Stimulated activated CD8-positive, alpha-beta memory T cell treated with anti-CD3 and anti-CD28 coated beads, Interleukin-12 subunit alpha, Interleukin-12 subunit beta, amount 100 ng/mL, for 4 hours (primary cell): ENCODE measurements at places on chromosomes 16 and 17.
A peak's percentile ranks its signal among the peaks of the same experiment; 100 is the strongest.

GRCh38 chr17:15289285-15290183 is 24.4 kb upstream of the PMP22 start:
- no peak for DNase-seq

DNA sequence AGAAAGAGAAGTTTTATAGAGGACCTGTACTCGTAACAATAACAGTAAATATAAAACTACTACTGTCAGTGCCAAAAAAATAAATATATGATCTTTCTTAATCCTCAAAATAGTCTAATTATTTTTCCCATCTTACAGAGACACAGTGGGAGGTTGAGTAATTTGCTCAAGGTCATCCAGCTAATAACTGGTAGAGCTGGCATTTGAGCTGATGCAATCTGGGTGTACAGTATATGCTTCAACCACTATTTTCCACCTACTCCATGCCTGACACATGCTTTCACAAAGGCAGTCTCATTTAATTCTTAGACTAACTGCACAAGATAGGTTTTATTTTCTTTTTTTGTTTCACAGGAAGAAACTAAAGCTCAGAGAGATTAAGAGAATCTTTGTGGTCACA is 33.6 kb downstream of the PIGL start:
- no peak for DNase-seq

DNA sequence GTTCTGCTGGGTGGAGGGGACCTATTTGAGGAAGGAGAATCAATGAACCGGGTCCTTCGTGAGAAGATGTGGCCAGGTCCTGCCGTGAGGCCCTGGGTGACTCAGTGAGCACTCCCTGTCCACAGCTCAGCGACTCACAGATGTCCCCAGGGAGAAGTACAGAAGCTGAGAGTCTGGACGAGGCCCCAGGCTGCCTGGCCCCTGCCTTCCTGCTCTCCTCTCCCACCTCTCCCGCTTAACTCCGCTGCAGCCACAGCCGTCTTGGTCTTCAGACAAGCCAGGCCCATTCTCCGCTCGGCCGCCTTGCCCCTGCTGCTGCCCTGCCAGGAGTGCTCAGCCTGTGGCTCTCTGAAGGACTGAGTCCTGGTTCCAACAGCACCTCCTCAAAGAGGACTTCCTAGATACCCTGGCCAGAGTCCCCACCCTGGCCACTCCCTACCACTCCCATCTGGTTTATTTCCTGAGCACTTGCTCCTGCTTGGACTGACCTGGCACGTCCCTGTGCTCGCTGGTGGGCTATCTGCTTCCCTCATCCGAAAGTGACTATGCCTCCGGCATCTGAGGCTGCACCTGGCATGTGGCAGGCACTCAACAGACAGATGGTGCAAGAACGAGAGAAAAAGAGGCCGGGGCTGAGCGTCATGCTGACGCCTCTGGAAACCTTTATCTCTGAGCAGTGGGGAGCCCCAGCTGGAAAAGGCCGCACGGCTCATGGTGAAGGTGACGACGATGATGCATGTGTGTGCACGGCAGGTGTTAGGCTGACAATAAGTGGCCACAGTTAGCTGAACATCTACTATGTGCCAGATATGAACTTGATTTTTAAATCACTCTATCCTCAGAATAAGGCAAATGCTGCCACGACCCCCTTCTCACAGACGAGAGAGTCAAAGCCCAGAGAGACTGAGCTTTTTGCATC is 9.2 kb upstream of the TNFRSF13B start:
- no peak for DNase-seq

DNA sequence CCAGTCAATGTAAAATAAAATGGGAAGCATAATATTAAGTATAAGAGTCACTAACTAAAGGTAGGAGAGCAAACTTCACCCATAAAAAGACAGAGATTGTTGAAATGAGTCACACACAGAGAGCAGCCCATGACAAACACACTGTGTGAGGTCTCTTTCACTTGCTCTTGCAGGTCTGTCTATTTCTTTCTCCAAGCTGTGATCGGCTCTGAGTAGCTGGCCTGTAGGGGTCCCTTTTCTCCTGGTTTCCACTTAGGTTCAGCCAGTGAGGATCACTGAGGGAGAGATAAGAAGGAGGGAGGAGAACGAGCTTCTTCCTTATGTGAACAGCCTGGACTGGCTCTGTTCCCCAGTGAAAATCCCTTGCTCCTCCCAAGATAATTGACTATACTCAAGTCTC is 133.7 kb upstream of the HS3ST3A1 start:
- no peak for DNase-seq

- no peak for DNase-seq
Observed at GRCh38 chr16:75413951-75414350, 19.4 kb downstream of the CFDP1 start.

- no peak for DNase-seq
Observed at GRCh38 chr16:894841-895240, 75.9 kb downstream of the LMF1 start.

DNA sequence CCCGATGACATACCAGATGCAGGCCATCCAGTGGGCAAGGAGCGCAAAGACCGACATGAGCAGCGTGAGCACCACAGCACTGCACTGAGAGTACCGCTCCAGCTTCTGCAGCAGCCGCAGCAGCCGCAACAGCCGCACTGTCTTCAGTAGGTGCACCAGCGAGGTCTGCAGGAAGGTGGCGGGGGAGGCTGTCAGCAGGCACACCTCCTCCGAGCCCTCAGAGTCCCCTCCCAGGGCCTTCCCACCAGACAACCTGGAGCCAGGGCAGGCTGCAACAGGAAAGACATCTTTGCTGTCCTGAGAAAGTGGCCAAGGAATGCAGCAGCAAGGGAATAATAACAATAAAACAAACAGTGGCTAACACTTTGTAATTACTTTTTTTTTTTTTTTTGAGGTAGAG is 9.1 kb downstream of the KCNH4 start:
- DNase-seq = no peak

GRCh38 chr17:77772461-77772897 is 186.0 kb upstream of the TNRC6C start:
- peak; percentile 30 for DNase-seq

- no peak for DNase-seq
Observed at GRCh38 chr16:660459-661183, 7.3 kb upstream of the RHOT2 start.

- no peak for DNase-seq
Observed at GRCh38 chr16:83305092-83305491, 502.7 kb upstream of the HSBP1 start.

GRCh38 chr17:4476017-4476416 is 22.7 kb upstream of the SPNS2 start:
- no peak for DNase-seq

GRCh38 chr16:19690196-19690595 is 27.8 kb downstream of the KNOP1 start:
- DNase-seq = no peak

DNA sequence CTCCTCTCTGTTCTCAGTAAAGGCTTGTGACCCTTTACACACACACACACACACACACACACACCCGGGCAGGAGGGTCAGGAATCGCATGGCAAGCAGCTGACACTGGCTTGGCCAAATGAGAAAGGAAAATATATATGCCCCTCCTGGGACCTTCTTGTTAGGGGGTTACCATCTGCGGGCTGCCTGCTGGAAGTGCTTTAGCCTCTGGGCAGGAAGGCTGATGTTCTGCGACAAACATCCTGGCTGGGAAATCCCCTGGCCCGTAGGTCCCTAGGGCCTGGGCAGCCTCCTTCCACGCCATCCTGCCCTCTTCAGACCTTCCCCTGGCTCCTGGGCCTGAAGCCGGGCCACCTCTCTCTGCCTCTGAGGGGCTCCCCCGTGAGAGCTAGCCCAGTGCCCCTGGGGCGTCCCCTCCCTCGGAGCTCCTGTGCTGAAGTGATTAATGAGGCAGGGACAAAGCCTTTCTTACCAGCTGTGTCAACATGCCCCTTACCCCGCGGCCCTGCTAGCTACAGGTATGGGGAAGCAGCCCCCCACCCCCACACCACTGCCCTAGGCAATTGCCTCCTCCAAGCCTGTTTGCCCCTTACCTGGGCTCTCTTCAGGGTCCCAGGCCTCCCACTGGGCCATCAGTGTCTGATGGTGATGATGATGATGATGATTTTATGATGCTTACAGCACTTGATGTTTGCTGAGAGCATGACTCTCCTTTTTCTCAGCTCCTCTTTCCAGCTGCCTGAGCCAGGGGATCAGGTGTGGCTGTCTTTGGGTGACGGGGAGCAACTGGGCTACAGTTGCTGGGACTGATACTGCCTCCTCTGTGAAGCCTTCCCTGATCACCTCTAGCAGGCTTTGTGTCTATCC is 32.8 kb upstream of the ETV4 start:
- DNase-seq = peak; percentile 0

DNA sequence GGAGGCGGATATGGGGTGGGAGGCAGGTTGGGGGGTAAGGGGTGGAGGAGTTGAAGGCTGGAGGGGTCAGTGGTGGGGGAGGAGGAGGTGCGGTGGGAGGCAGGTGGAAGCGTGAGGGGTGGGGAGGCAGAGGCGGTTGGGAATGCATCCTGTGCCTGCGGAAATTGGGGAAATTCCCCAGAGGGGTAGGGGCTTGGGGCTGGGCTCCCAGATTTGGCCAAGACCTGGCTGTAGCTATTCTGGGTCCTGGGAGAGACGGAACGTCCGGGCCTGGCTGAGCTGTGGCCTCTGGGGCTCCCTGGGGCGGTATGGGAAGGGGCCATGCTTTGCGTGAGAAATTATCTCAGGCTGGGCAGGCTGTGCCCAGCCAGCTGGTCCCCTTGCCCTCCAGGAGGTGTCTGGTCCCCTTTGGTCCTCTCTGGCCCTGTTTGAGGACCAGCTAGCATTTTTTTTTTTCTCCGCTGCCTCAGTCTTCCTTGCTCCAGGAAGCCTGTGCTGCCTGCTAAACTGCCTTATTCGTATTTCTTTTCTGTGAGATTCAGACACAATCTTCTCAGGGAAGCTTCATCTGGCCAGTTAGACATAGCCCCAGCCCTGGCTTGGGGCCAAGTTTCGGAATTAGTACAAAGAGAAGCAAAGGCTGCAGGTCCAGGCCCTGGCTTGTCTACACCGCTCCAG is 7.3 kb upstream of the TRPV2 start:
- no peak for DNase-seq

DNA sequence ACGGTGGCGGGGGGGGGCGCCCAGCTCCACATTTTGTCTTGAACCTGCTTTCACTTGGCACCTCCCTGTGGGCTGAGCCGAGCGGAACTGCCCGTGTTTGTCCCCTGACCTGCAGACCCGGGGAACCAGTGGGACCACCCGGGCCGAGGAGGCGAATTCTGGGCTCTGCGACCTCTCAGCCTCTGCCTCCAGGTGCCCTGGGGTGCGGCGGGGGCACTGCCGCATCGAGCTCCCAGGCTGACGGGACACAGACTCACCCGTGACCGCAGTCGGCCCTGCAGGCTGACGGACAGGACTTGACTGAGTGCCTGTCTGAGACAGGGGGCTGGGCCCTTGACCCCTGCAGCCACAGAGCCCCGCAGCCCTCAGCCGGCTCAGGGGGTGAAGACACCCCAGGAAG is 11.1 kb upstream of the C1QTNF8 start:
- DNase-seq = no peak

- DNase-seq = no peak
Observed at GRCh38 chr17:30334421-30334820, 564 bp upstream of the TMIGD1 start.

- no peak for DNase-seq
Observed at GRCh38 chr16:85834741-85835140, 35.2 kb downstream of the COX4I1 start.

DNA sequence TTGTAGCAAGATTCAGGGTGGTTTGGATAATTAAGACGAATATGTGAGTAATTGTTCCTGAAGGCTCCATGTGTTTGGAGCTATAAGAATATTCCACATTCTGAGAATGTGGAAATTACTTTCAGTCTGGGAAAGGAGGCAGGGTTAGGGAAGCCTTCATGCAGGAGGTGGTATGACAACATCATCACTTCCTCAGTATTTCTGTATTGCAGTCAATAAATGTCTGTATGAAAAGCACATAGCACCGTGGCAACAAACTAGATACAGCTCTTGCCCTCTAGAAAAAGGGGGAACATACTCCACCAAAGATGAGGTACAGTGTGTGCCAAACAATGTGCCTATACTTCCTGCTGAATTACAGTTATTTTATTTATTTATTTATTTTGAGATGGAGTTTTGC is 26.1 kb upstream of the DHRS7B start:
- no peak for DNase-seq

DNA sequence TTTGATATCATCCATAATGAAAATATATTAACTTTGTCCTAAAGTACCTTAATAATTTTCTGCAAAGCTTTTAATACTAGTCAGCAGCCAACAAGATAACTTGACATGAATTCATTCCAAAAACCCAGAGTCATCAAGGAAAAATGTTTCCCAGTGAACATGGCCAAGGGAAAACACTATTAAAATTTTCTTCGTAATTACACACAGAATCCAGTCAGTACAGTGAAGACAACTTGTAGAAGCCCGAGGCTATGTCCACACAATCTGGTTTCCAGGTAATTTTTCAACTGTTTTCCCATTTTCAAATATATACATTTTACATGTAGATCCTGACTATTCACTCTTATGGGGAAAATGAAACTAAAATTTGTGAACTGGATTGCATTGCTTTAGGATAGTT is 600.9 kb downstream of the CDH8 start:
- DNase-seq = no peak

- peak; percentile 49 for DNase-seq
Observed at GRCh38 chr16:67883872-67884261, 818 bp upstream of the NRN1L start.

DNA sequence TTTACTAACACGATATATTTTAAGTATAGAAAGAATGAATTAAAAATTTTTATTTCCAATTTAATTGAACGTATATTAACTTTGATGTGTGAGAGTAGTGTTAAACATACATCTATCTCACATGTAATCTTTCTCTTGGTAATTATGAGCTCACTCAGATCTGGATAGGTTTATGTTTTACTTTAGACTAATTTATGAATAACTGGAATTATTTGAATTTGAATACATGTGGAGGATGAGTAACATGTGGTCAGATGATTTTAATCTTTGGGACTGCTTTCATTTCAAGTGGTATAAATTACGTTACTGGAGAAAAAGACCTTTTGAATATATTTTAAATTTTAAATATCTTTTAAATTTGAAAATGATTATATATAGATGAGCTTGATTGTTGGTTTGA is 49.9 kb upstream of the RHBDL3 start:
- DNase-seq = no peak

DNA sequence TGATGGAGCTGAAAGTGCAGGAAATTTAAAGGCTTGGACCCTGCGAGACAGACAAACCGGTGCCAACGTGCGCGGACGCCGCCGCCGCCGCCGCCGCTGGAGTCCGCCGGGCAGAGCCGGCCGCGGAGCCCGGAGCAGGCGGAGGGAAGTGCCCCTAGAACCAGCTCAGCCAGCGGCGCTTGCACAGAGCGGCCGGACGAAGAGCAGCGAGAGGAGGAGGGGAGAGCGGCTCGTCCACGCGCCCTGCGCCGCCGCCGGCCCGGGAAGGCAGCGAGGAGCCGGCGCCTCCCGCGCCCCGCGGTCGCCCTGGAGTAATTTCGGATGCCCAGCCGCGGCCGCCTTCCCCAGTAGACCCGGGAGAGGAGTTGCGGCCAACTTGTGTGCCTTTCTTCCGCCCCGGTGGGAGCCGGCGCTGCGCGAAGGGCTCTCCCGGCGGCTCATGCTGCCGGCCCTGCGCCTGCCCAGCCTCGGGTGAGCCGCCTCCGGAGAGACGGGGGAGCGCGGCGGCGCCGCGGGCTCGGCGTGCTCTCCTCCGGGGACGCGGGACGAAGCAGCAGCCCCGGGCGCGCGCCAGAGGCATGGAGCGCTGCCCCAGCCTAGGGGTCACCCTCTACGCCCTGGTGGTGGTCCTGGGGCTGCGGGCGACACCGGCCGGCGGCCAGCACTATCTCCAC is at the start of gene NOG:
Gene NOG (plus strand): TSS at position 54 of the 674 bp plus-strand sequence. CDS start 525 bp downstream, at position 579.
- peak; percentile 26 for DNase-seq
